ENCODE measurements at places on chromosomes 5 and 9. TPM values are rescaled to one million over a fixed set of nuclear protein-coding genes. Genes with fewer than 3 reads are reported as not detected.
A peak's percentile ranks its signal among the peaks of the same experiment; 100 is the strongest.

GRCh38 chr5:42842921-42843641 is 31.4 kb upstream of the SELENOP start:
- H3K36me3 ChIP-seq = no peaks in the 10 kb centered on the region
- ATAC-seq = no peak
- no peaks in the 10 kb centered on the region for H3K4me1 ChIP-seq
- H3K27ac ChIP-seq = no peak overlapping the region
- H3K4me3 ChIP-seq = no peak overlapping the region
- H3K27me3 ChIP-seq = no peaks in the 10 kb centered on the region

DNA sequence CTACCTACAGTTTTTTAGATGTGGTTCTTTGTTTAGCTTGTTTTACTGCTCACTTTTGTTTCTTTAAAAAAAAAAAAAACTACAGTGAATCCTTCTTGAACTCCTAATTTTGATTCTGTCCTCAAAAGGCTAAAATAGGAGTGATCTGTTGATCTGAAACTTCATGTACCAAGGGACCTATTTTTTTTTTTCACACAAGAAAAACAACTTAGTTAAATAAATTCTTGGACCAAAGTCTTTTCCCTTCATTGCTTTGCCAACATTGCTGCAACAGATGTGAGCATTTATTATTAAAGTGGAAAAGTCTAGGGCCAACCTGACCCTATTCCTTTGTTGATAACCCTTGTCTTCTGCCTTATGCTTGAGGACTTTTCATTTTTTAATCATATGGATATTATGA is 236.8 kb downstream of the ARHGEF28 start:
- H3K4me3 ChIP-seq = no peak overlapping the region
- no peak overlapping the region for H3K27ac ChIP-seq
- no peaks in the 10 kb centered on the region for H3K36me3 ChIP-seq
- no peaks in the 10 kb centered on the region for H3K27me3 ChIP-seq
- H3K4me1 ChIP-seq = no peaks in the 10 kb centered on the region
- ATAC-seq = no peak

GRCh38 chr9:135023786-135024405 is 63.6 kb upstream of the OLFM1 start:
- no peaks in the 10 kb centered on the region for H3K36me3 ChIP-seq
- H3K4me3 ChIP-seq = no peak overlapping the region
- H3K27me3 ChIP-seq = peaks cover 47% of the 10 kb centered on the region
- H3K4me1 ChIP-seq = no peaks in the 10 kb centered on the region

DNA sequence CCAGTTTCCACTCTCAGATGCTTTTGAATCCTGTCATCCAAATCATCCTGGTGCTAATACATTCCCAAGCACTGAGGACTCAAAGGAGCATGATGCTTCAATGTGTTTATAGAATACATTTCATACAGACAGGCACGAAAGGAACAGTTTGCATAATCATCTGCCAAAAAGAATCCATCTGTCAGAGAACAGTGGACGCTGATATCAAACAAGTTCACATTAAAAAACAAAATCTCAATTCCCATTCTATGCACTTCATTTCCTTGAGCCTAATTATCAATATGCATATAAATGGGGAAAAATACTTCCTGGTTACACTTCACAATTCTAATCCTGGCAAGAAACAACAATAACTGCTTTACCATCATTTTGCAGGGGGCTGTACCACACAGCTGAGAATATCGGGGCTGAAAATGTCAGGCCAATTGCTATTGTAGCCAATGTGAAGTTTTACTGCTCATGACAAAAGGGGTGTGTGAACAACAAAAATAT is 125.5 kb upstream of the FAM174A start:
- no peak overlapping the region for H3K4me3 ChIP-seq
- no peaks in the 10 kb centered on the region for H3K4me1 ChIP-seq
- no peak overlapping the region for H3K27ac ChIP-seq
- H3K36me3 ChIP-seq = no peaks in the 10 kb centered on the region
- no peaks in the 10 kb centered on the region for H3K27me3 ChIP-seq
- no peak for ATAC-seq

- H3K4me3 ChIP-seq = no peak overlapping the region
- ATAC-seq = no peak
- no peaks in the 10 kb centered on the region for H3K36me3 ChIP-seq
- H3K27ac ChIP-seq = no peak overlapping the region
- no peaks in the 10 kb centered on the region for H3K4me1 ChIP-seq
- no peaks in the 10 kb centered on the region for H3K27me3 ChIP-seq
Measured at GRCh38 chr5:108876451-108876850, 128.8 kb downstream of the FER start.

DNA sequence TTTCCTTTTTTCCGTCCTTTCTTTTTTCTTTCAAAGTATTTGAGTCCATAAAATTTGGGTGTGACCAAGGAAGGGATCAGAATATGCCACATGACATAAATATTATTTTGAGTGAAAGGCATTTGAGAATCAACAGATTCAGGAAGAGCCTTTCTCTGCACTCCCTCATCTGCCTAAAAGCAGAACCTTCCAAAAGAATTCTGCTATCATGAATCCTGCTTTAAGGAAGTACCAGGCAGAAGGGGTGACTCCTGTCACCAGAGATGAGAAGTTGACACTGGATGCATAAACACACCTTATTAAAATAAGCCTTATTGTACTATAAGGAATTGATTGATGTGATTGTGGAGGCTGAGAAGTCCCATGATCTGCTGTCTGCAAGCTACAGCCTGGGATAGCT is 196.7 kb downstream of the SREK1 start:
- no peaks in the 10 kb centered on the region for H3K4me1 ChIP-seq
- H3K36me3 ChIP-seq = no peaks in the 10 kb centered on the region
- no peaks in the 10 kb centered on the region for H3K27me3 ChIP-seq
- no peak overlapping the region for H3K4me3 ChIP-seq
- no peak for ATAC-seq

DNA sequence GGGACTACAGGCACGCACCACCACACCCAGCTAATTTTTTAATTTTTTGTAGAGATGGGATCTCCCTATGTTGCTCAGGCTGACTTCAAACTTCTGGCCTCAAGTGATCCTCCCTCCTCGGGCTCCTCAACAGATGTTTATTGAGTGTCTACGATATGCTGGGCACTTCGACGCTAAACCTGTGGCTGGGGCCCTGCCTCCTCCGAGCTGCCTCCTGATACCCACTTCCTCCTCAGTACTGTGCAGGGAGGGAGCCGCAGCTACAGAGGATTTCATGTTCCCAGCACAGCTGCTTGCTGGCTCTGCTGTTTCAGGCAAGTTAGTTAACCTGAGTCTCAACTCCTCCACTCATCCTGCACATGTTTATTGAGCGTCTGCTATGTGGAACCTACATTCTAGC is 9.6 kb downstream of the AIF1L start:
- no peak overlapping the region for H3K4me3 ChIP-seq
- no peaks in the 10 kb centered on the region for H3K4me1 ChIP-seq
- peaks cover 5% of the 10 kb centered on the region for H3K27me3 ChIP-seq
- no peak for ATAC-seq
- H3K36me3 ChIP-seq = no peaks in the 10 kb centered on the region

The CD180 gene
- total RNA-seq = 1.2 TPM

The BNC2 gene
- 93.2 TPM for total RNA-seq

DNA sequence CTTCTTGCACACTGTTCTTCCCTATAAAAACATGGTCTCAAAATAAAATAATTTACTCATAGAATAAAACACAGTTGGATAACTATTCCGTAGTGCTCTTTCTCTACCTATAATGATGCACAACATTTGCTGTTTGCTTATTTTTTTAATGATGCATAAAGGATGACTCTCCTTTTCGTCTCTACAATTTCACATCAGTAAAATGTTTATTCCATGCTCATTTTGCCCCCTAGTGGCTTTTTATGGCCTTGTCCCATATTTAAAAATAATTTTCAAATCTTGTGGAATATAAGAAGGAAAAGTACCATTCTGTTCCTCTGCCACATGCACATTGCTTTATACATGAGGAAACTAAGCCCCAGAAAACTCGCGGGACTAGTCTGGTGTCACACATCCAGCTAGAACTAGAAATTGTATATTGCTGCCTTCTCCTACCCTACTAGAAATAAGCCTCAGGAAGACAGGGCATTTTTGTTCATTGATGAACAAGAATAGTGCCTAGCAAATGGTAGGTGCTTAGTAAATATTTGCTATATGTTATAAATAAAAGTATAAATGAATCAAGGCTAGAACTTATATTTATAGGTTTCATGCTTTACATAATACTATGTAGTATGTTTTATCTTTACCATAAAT is 12.7 kb downstream of the KCTD16 start:
- H3K27me3 ChIP-seq = no peaks in the 10 kb centered on the region
- H3K4me3 ChIP-seq = no peak overlapping the region
- H3K27ac ChIP-seq = no peak overlapping the region
- no peak for ATAC-seq

GRCh38 chr5:59423021-59423420 is 470.5 kb downstream of the PDE4D start:
- H3K27ac ChIP-seq = no peak overlapping the region
- no peaks in the 10 kb centered on the region for H3K27me3 ChIP-seq
- peak; percentile 70 for ATAC-seq
- no peaks in the 10 kb centered on the region for H3K36me3 ChIP-seq

DNA sequence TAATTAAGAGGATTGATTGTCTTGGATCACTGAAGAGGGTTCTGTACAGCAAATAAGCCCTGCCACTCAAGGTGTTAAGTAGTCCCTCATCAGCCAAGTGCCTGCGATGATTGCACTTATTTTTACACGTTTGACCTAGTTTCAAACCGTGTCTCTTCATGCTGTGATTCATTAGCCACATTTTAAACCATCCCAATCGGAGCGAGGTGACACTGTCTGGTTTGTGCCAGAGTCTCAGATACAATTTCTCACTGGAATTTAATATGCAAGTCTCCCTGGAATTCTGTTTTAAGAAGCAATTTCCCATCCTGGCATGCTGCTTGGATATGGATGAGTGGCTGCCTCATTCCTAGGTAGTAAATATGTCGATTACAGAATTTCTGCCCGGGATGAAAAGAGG is 1.6 kb downstream of the INSYN2B start:
- no peak for ATAC-seq
- H3K4me1 ChIP-seq = peaks cover 11% of the 10 kb centered on the region
- no peak overlapping the region for H3K4me3 ChIP-seq
- no peaks in the 10 kb centered on the region for H3K36me3 ChIP-seq
- no peak overlapping the region for H3K27ac ChIP-seq
- H3K27me3 ChIP-seq = peaks cover 67% of the 10 kb centered on the region

GRCh38 chr5:117411701-117412100 is 837.1 kb upstream of the SEMA6A start:
- no peaks in the 10 kb centered on the region for H3K36me3 ChIP-seq
- H3K27me3 ChIP-seq = no peaks in the 10 kb centered on the region
- H3K27ac ChIP-seq = no peak overlapping the region
- ATAC-seq = no peak

GRCh38 chr9:126341902-126342301 is 15.3 kb downstream of the MVB12B start:
- no peak overlapping the region for H3K4me3 ChIP-seq
- no peak for ATAC-seq
- no peaks in the 10 kb centered on the region for H3K4me1 ChIP-seq

DNA sequence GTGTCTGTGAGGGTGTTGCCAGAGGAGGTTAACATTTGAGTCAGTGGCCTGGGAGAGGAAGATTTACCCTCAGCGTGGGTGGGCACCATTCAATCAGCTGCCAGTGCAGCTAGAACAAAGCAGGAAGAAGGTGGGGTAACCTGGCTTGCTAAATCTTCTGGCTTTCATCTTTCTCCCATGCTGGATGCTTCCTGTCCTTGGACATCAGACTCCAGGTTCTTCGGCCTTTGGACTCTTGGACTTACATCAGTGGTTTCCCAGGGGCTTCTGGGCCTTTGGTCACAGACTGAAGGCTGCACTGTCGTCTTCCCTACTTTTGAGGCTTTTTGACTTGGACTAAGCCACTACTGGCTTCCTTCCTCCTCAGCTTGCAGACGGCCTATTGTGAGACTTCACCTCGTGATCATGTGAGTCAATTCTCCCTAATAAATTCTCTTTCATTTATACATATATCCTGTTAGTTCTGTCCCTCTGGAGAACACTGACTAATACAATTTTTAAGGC is 38.1 kb downstream of the PBX3 start:
- ATAC-seq = no peak
- H3K4me1 ChIP-seq = no peaks in the 10 kb centered on the region
- H3K4me3 ChIP-seq = no peak overlapping the region

GRCh38 chr9:115743709-115744605 is 409.6 kb upstream of the PAPPA start:
- H3K4me3 ChIP-seq = no peak overlapping the region
- ATAC-seq = no peak
- no peaks in the 10 kb centered on the region for H3K27me3 ChIP-seq

DNA sequence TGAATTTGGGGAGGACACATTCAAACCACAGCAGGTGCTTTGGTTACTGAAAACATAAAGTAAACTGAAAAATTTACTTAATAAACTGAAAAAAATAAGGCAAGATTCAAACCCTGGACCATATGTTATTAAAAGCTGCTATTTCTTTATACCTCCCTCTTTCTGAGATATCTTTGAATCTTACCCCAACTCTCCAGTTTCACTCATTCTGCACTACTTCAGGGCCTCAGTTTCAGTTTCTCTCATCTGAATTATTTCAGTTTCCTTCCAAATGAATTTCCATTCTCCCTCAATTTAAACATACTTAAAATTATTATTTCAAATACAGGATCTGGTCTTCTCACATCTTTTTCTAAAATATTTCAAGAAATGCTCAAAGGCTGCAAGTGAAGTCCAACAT is 4.9 kb upstream of the OXCT1 start:
- no peak overlapping the region for H3K27ac ChIP-seq
- peaks cover 2% of the 10 kb centered on the region for H3K4me1 ChIP-seq
- no peaks in the 10 kb centered on the region for H3K36me3 ChIP-seq
- ATAC-seq = no peak

GRCh38 chr5:97121848-97122247 is 20.6 kb downstream of the LIX1 start:
- H3K36me3 ChIP-seq = no peaks in the 10 kb centered on the region
- H3K4me3 ChIP-seq = no peak overlapping the region
- no peak for ATAC-seq
- no peaks in the 10 kb centered on the region for H3K27me3 ChIP-seq

DNA sequence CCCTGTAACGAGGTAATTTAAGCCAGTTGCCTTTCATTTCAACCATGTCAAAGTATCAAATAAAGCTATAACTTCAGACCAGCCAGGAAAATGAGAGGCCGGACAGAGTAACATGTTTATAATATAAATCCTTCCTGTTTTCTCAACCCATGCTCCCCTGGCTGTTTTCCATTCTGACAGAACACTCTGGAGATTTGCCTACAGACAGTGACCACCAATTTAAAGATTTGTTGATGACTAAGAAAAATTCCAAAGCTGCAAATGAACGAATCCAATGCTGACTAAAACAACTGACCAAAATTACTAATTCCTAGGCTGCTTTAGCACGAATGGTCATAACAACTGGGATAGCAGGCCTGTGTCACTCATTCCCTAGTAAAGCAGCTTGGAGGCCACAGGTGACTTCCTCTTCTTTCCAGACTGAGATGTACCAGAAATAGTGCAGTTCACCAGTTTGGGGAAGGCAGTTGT is 141.4 kb downstream of the AOPEP start:
- H3K4me1 ChIP-seq = peaks cover 27% of the 10 kb centered on the region
- no peak for ATAC-seq
- H3K36me3 ChIP-seq = no peaks in the 10 kb centered on the region

GRCh38 chr5:16953729-16954128 is 17.6 kb upstream of the MYO10 start:
- no peaks in the 10 kb centered on the region for H3K27me3 ChIP-seq
- no peaks in the 10 kb centered on the region for H3K36me3 ChIP-seq
- no peaks in the 10 kb centered on the region for H3K4me1 ChIP-seq
- no peak overlapping the region for H3K4me3 ChIP-seq
- ATAC-seq = no peak
